Amygdala (tissue), 56 donors: ENCODE measurements at places on chromosomes 4 and X.

DNA sequence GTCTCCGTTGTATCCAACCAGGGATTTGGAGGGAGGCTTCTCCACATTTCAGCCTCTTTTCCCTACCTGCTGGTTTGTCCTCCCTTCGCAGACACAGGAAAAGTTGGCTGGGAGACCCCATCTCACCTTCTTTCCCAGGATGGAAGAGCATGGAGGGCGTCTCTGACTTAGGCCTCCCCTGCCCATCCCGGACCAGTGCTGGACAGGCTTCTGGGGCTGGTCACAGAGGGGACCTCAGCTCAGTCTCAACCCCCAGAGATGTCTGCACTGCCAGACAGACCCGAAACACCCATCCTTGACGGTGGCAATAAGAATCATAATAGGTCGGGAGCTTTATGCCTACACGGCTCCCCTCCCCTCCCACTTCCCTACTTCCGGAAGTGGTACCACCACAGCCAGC is 1.6 kb downstream of the WFS1 start:
- DNase-seq, result no peak

DNA sequence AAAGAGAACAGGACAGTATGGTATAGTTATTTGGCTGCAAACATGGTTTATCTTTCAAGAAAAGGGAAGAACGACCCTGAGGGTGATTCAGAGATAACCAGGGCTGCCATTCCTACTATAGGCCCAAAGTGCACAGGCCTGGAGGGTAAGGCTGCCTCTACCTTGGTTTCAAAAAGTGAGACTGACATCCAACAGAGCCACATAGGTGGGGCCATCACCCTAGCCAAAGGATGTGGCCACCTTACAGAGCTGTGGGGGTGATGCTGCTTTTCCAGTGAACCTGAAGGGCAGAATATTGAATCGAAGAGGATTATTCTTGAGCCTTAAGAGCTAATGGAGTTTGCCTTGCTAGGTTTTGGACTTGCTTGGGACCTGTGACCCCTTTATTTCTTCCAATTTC is 15.7 kb downstream of the SH2D1A start:
- DNase-seq, result no peak

DNA sequence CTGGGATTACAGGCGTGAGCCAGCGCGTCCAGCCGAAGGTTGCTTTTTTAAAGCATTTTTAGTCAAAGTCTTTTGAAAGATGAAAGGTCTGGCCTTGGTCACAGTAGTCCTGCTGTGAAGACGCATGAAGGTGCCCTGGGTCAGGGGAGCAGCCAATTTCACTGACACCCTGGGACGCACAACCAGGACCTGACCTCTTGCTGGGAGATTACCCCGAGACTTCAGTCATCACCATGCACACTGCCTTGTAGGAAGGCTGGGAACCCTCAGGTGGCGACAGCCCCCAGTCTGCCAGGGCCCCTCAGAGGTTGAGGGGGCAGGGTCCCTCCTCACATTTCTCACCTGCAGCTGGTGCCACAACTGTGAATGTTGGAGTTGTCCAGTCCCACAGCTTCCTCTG is 53.2 kb downstream of the CPLX1 start:
- no peak for DNase-seq

DNA sequence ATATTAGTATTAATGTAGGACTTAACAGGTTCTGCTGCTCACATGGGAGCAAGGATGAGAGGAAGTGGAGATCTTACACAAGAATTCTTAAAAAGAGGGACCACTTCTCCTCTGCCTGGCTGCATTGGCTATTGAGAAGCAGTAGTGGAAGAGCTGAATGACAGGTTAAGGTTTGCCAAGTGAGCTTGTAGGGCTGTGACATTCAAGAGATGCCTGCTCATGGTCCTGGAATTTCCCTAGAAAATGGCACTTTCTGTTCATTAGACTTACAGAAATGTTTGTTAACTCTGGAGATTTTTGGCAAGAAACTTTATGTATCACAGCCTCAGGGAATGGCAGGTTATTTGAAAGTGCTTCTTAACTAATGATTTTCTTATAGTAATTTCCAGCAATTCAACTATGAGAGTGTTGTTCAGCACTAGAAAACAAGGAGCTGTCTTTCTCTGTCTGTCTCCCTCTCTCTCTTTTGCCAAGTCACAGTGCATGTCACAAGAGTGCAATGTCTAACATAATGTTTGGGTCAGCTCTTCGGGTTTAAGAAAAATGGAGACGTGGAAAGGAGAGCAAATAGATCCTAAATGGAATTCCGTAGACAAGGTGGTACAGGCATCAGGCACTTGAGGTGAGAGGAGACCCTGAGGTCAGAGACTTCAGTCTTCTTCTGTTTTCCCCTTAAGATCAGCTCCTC is 8.3 kb upstream of the NAP1L5 start:
- no peak for DNase-seq

GRCh38 chr4:40502220-40502619 is 127.4 kb downstream of the RBM47 start:
- no peak for DNase-seq

DNA sequence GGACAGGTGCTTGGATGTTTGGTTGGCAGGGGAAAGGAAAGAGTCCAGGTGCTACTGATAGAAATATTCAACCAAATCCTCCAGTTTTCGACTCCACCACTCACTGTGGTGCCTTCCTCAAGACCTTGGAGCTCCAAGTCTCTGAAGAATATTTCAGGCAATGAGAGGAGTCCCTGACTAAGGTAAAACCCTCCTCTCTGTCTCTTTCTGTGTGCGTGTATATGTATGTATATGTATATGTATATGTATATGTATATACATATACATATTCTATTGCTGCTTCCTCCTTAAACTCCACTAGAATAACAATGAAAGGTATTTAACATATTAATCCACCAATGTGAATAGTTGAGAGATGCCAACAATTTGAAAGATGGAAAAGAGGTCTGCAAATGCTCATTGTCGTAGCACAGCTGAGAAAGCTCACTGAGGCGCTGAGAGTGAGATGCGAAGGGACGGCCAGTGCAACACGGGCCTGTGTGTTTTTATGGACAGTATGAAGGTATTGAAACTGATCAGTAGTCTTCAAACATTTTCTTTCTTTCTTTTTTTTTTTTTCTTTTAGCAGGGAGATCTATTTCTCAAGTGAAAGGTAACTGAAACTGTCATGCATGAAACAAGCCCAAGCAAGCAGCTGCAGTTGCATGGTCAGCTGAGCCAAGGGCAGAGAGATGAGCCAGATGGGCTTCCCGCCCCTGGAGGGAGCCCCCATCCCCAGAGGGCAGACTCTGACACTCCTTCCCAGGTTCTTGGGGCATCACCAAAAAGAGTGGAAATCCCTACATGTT is 41.1 kb upstream of the HS3ST1 start:
- no peak for DNase-seq

DNA sequence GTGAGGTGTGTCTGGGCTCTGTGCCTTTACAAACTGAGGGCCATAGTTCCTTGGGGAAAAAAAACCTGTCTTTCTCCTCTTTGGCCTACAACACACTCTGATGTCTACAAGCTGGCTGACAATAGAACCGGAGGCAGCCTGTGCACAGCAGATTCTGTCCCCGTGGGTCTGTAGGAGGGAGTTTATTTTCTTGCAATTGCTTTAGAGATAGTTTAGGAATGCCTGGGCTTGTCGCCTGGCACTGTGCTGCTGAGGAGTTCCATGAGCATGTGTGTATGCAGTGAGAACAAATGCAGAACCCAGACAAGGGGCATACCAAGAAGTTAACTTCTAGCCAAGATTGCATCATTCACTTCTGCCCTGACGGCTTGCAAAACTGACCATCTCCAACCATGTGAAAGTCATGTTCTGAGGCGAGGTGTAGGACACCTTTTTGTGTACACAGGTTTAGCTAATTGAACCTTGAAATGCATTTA is 54.1 kb downstream of the CCNI start:
- no peak for DNase-seq

- no peak for DNase-seq
Observed at GRCh38 chr4:152087335-152087734, 326.5 kb upstream of the GATB start.

DNA sequence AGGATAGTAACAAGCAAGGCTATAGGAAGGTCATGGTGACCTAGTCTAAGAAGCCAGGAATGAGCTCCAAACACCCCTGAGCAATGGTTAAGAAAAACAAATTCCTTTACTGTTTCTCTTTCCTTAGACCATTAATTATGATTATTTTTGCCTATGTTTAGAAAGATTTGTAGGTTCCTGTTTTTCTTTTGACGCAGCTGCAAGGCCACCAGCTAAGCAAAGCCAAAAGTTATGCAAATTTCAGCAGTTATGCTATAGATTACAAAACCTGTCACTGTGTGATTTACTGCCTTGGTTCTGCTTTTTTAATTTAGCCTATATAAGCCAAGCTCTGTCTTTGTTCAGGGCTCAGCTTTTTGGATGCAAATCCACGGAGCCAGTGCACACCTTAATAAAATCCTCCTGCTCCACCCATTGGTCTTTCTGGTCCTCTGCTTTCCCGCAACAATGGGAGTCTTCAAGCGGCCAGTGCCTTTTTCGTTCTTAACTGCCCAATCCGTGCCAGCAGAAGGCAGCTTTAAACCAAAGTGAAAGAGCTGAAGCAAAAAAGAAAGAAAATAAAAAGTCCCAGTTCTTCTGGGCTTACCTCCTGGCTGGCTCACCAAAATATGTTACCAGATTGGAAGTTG is 1.4 kb upstream of the CEP135 start:
- DNase-seq, result no peak

GRCh38 chrX:103236296-103236695 is 18.7 kb downstream of the TCEAL8 start:
- no peak for DNase-seq

- DNase-seq, result no peak
Observed at GRCh38 chrX:150234126-150234525, 129.0 kb upstream of the MAMLD1 start.

DNA sequence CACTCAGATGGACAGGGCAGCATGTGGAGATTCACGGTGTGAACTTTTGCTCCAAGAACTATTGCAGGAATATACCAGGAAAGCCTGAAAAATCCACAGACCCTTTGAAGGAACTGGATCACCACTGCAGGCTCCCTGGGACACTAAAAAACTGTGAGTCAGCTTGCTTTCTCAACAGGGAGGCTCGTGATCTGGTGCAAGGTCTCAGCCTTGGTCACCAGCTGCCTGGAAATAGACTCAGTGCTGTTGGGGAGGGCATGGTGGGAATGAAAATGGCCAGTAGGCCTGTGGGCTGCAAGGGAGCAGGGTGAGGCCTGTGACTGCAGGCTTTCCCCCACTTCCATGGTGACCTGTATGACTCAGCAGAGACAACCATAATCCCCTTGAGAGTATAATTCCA is 426.4 kb upstream of the RPS6KA3 start:
- DNase-seq, result no peak

GRCh38 chr4:5052204-5052702 is 973 bp downstream of the STK32B start:
- no peak for DNase-seq

DNA sequence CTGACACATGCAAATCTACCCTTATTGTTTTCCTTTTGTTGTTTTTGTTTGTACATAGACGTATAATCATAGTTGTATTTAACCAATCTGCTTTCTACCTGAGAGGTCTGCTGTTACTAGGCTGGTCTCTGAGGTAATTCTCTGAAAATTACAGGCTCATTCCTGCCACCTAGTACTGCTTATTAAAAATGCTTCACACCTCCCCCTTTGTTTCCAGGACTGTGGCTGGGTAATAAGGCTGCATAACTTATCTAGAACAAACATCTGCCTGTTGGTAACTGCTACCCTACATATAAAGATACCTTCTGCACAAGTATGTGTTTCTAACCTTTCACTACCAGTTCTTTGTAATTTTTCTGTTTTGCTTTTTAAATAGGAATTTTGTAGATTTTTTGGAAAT is 34.2 kb downstream of the COX7B2 start:
- no peak for DNase-seq

- no peak for DNase-seq
Observed at GRCh38 chr4:15691346-15692135, 9.9 kb downstream of the FAM200B start.

DNA sequence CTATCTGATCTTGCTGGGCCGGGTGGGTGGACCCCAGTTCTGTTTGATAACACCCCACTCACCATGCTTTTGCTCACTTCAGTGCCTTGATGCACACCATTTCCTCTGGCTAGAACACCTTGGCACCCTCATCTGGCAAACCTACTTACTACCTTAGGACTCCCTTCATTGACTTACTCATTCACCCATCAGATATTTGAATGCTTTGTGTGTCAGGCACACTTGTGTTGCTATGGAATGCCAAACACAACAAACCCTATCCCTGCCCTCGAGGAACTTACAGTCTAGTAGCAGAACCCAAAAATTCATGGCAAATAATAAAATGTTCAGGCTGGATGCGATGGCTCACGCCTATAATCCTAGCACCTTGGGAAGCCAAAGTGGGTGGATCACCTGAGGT is 13.9 kb downstream of the CCNG2 start:
- DNase-seq, result no peak

DNA sequence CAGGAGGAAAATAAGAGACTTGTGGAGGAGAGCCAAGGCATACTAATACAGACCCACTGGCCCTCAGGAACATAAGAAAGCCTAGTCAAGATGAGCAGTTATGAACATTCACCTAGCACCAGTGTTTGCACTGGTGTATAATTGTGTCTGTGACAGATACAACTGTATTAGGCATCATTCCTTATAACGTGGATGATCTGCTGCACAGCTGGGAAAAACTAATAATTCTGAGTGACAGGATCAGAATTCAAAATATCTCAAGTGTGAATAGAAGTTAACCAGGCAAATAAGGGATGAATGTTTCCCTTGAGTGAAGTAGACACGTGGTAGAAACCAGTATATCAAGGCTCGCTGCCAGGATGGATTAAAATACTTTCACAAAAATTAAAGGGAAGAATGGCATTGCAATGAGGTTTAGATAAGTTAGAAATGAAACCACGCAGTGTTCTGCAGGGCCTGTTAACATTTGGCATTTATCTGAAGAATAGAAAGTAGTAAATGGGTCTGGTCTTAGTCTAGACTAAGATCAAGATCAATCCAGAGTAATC is 325.9 kb downstream of the EPHA5 start:
- DNase-seq, result no peak

DNA sequence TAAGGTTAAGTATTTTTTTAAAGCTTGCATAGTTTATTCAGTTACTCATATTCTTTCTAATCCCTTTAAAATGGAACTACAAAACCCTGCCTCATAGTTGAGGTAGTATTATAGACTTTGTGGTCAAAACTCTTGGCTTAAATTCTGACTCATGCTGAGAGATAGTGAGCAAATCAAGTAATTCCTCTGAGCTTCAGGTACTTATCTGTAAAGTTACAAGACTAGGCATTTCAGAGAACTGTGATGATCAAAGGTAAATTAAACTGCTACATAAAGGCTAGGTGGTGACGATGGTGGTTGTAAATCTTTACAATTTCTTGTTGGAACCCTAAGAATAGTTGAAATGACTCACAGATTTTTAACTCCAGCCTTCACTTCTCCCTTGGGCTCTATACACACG is 3.2 kb upstream of the CLOCK start:
- no peak for DNase-seq

GRCh38 chr4:121950212-121950679 is 1.6 kb downstream of the TRPC3 start:
- DNase-seq, result peak; percentile 70

- DNase-seq, result no peak
Observed at GRCh38 chr4:147772459-147772969, 40.6 kb downstream of the ARHGAP10 start.

GRCh38 chr4:142697320-142697719 is 148.8 kb downstream of the INPP4B start:
- DNase-seq, result no peak
